ENCODE measurements at places on chromosomes 6 and 20. TPM values are rescaled to one million over a fixed set of nuclear protein-coding genes. Genes with fewer than 3 reads are reported as not detected.

Gene BPIFB6
- total RNA-seq, result not detected

GRCh38 chr20:62728028-62728780 lies 19.6 kb downstream of the NTSR1 start:
- DNase-seq, result no peak

DNA sequence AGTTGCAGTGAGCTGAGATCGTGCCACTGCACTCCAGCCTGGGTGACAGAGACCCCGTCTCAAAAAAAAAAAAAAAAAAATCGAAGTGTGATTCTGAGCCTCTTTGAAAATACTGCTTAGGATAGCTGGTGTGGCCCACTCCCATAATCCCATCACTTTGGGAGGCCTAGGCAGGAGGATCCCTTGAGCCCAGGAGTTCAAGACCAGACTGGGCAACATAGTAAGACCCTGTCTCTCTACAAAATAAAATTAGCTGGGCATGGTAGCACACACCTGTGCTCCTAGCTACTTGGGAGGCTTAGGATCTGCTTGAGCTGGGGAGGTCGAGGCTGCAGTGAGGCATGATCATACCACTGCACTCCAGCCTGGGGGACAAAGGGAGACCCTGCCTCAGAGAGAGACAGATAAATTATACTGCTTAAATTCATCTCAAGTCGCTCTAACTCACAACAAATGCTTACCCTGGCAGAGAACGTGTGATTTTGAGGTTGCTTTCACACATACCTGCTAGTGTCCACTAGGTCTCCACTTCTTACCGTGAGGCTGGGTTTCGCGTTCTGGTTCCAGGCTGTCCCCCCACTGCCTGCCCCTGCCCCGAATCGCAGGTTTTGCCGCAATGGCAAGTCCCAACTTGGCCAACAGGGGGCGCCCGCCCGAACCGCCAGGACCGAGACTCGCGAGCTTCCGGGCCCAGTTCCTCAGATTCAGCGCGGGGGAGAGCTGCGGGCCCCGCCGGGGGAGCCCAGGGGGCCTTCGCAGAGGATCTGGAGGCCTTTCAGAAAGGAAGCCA lies 12.3 kb upstream of the TMC2 start:
- DNase-seq, result peak; percentile 95

GRCh38 chr6:144055121-144055931 lies 40.0 kb downstream of the SF3B5 start:
- peak; percentile 44 for DNase-seq

Data from stomach (tissue), 19 donors.